NCI-H446 treated with DMSO at 0.1 percent for 48 hours (cell line): ENCODE measurements at places on chromosomes 6 and 20.

GRCh38 chr20:38203337-38203980 lies 38.4 kb upstream of the TGM2 start:
- no peak for DNase-seq

GRCh38 chr20:25103526-25103925 lies 21.6 kb upstream of the VSX1 start:
- no peak for DNase-seq

DNA sequence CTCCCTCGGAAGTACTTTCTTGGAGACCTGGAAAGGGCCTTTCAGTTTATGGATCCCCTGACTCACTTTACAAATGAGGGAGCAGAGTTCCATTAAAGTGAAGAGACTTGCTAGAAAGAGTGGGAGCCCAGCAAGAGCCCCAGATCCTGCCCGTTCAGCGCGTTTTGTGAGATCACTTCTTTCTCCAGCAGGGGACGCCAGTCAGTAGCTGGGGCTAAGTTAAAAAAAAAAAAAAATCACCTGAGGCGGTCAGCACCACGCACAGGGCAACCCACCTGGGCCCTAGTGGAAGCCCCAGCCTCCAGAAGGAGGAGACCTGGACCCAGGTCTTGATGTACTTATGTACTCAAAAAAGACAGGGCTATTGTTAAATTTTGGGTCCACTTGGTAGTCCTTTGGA lies 274.5 kb upstream of the RNF24 start:
- no peak for DNase-seq

- DNase-seq, result no peak
Observed at GRCh38 chr20:47487175-47487917, 14.3 kb upstream of the NCOA3 start.

DNA sequence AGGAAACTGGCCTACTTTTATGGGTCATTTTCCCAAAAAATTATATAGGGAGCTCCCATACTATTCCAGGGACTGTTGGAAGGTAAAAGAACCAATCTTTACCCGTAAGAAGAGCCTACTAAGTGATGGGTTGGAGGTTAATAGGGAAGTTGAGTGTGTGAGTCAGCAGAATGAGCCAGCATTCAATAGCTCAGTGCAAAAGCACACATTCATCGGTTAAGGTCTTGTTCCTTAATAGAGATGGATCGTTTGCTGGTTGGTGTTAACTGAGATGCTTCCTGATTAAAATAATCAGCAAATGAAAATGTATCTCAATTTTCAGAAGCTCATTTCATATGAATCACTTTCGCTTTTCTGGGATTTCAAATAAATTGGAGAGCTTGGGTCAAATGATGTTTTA lies 115.3 kb upstream of the MRPS10 start:
- no peak for DNase-seq

GRCh38 chr20:37406010-37406998 lies 60.4 kb downstream of the SRC start:
- no peak for DNase-seq

DNA sequence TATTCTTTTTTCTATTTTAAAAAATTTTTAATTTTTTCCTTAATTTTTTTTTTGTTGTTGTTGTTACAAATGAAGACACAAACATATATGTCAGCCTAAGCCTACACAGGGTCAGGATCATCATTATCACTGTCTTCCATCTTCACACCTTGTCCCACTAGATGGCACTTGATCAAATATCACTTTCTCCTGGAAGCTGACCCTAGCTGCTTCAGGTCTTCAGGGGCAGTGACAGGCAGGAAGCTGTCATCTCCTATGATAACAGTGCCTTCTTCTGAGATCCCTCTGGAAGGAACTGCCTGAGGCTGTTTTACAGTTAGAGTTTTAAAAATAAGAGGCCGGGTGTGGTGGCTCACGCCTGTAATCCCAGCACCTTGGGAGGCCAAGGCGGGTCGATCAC lies 70.2 kb upstream of the EEF1E1 start:
- DNase-seq, result no peak

- no peak for DNase-seq
Observed at GRCh38 chr20:1225263-1225782, 521 bp upstream of the RAD21L1 start.

DNA sequence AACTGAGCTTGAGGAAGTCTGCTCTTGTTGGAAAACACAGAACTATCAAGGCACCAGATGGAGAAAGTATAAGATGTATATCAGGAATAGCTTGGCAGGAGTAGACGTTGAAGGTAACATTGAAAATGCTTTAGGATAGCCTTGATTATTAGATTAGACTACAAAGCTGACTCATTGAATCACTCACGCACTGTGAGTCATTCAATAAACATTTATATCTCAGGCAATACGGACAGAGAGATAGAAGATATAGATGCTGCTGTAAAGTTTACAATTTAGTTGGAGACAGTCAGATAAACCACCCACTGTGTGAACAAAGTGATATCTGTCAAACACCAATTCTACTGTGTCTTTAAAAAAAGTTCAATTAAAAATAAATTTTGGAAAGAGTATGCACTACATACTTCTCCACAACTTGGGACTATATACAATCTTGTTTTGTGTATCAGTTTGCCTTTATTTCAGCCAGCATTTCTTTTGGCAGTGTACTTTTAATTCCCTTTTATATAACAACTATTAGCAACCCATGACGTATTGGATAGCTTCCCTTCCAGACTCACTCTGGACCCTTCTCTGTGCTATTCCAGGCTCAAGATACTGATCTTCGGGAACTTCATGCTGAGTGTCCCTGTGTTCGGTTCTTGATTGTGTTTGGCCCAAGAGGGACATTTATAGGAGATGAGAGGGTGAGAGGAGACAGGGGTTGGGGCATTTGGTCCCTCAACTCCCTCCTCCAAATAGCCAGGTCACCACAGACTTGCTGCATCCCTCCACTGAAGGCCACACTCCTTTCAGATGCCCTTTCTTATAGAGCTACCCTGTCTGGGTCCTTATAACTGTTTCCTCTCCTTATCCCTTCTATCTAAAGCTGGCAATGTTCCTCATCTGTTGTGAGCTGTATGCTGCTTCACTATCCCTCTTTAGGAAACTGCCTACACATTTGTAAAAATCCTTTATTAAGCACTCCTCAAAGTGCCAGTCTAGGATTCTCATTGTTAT lies 176.6 kb upstream of the PTPRK start:
- no peak for DNase-seq

DNA sequence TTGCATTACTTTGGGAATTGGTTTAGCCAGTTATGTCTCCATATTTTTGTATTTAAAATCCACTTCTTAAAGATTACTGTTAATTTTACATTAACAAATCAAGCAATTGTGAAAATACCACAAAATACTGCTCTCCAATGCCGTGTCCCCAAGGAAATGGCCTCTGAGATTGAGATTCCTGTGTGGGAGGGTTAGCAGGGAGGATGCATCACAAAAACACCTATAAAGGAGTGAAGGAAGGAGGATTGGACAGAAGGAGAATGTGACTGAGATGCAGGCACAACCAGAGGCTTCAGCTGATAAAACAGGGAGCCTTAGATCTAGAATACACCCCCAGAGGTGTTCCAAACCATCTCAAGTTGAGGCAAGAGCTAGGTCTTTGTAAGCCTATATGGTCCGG lies 34.2 kb upstream of the NKAIN2 start:
- no peak for DNase-seq

- DNase-seq, result no peak
Observed at GRCh38 chr6:17483391-17484016, 90.1 kb downstream of the CAP2 start.

- no peak for DNase-seq
Observed at GRCh38 chr6:88290411-88290810, 124.3 kb upstream of the CNR1 start.

DNA sequence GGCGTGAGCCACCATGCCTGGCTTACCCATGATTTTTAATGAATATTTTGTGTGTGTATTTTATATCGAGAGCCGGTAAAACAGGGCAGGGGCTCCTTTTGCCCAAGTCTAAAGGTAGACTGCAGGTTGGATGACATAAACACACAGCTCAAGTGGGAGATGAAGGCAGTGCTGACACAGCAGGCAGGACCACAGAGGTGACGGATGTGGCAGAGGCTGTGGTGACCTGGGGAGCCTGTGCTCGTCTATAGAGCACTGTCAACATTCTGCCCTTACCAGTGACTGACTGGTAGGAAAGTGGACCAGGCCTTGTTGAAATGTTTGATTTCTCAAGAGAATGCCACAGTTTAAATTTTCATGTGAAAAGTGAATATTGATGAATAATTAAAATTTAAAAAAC lies 137.5 kb downstream of the ZFP64 start:
- no peak for DNase-seq

DNA sequence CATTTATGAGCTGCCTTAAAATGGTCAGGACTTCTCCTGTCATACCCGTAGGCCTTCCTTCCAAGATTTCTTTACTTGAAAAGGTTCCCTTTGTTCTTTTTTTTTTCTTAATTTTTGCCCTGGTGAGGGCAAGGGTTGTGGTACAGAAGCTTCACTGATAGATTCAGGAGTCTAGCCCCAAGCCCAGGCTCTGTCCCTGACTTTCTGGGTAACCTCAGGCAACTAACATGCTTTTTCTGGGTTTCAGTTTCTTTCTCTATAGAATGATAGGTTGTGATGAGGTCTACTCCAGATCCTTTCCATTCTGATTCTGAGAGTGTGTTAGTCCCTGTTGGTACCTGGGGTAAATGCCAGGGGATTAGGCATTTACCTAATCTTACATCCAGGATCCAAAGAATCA lies 21.2 kb downstream of the SNPH start:
- no peak for DNase-seq

DNA sequence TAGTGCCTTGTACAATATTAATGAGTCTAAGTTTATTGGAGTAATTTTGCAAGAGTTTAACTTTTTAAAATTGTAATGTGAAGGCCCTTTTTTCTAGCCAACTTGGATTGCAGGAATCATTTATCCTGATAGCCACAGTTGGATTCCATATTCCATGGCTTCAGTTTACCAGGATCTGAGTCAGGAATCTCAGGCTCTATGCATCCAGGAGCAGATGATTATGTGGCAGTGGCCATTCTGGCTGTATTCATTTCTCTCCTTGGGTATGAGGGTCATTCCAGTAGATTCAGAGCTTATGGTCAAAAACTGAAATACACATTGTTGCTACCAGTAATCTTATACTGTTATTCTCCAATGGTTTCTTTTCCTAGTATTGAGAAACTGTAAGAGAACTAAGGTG lies 2.9 kb downstream of the AIG1 start:
- no peak for DNase-seq

DNA sequence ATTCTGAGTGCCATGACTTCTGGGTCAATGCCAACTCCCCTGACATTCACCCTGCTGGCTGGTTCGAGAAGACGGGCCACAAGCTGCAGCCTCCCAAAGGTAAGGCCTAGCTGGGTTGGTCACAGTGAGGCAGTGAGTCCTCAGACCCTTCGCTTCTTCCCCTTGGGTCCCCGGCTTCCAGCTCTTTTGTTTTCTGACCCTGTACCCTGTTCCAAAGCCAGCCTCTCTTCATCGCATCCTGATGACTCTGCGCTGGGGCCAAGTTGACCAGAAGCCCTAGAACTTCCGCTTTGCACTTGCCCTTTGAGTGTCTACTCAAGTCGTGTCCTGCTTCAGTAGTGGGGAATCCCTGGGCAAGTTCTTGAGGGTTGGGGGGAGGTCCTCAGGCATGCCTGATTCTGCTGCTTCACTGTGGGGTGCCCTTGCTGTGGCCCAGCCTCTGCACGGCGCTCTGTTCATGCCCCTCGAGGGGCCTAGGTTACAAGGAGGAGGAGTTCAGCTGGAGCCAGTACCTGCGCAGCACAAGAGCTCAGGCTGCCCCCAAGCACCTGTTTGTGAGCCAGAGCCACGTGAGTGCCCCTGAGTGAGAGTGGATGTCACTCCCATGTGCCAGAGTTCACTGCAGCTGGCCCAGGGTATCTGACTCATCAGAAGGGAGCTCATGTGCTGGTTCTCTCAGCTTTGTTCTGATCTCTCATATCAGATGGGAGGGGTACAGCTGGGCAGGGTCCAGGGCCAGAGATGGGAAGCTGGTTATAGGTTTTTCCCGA lies 23.0 kb downstream of the L3MBTL1 start:
- no peak for DNase-seq

DNA sequence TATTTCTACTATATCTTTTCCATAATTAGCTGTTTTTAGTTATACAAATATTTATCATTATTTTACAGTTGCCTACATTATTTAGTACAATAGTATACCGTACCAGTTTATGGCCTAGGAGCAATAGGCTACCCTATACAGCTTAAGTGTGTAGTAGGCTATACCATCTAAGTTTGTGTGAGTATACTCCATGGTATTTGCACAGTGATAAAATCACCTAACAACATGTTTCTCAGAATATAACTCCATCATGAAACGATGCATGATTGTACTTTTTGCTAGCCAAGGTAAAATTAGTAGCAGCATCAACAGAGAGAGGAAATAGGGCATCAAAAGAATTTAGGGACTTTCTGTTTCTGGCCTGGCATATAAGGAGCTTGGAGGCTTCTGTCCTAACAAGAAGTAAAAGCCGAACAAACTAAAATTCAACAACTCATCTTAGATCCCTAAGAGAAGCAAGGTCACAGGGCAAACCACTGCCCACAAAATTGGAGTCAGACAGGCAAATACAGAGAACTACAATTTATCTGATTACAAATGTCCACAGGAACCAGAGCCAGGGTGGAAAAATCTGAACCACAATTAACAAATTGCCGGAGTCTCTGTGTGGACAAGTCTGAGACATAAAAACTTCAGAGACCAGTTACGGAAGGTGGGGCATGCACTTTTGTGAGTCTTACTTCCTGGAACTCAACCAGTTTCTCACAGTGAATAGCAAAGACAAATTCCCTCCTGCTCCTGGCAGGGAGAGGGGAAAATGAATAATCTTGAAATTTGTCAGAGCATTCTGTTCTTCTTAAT lies 671.4 kb downstream of the RFPL4B start:
- no peak for DNase-seq

DNA sequence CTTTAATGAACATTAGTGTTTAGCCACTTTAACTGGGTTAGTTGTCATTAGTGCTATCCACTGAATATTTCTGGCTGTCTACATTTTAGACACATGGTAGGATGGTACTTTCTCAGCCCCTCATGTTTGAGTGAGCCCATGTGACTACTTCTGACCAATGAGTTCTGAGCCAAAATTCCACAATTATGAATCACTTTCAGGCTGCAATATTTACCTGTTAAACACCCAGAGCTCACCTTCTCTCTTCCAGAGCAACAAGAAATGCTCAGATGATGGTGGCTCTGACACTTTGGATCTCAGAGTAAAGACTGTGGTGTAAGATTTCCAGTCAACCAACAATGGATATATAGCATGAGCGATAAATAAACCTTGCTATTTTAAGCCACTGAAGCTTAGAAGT lies 24.8 kb downstream of the SPACA1 start:
- DNase-seq, result no peak

DNA sequence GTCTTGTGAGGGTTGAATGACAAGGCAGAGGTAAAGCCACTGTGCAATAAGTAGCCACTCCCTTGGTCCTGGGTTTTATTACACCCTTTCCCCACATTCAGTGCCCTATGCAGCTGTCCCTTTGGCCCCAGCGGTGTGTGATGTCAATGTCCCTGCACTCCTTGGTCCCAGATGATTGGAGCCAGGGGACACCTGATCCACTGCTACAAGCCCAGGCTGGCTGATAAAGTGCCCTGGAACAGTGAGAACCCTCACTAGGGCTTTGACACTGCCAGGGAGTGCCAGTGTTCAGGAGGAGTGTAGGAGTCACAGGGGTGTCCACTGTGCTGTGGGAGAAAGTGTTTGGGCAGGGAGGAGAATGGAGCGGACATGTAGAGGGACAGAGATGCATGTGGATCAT lies 30.4 kb downstream of the GABRR1 start:
- no peak for DNase-seq

- no peak for DNase-seq
Observed at GRCh38 chr6:33192105-33192646, at the start of gene COL11A2. Gene COL11A2, minus strand, starts transcription at chr6:33192467. Its CDS starts 227 bp downstream, at chr6:33192240.

GRCh38 chr20:48789185-48789668 lies 38.6 kb downstream of the PREX1 start:
- DNase-seq, result no peak
